ENCODE measurements at places on chromosomes 1 and 21.

DNA sequence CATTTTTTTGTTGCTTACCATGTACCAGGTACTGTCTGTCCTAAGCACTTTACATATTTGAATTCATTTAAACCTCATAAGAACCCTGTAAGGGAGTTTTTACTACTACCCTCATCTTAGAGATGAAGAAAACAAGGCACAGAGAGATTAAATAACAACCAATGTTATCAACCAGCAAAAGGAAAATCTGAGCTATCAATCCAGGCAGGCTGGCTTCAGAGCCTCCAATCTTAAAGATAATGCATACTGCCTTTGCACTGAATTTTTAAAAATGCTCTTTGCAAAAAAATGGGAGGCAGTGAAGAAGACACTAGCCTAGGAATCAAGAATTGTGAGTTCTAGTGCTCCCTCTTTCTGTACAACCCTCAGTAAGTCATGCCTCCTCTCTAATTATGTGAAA is 18.7 kb downstream of the NDC1 start:
- no peak for DNase-seq

DNA sequence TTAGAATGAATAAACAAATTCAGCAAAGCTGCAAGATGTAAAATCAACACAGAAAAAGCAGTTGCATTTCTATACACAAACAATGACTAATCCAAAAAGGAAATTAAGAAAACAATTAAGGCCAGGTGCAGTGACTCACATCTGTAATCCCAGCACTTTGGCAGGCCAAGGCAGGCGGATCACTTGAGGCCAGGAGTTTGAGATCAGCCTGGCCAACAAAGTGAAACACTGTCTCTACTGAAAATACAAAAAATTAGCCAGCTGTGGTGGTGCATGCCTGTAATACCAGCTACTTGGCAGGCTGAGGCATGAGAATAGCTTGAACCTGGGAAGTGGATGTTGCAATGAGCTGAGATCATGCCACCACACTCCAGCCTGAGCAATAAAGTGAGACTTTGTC is 22.3 kb downstream of the THEM4 start:
- DNase-seq: no peak

DNA sequence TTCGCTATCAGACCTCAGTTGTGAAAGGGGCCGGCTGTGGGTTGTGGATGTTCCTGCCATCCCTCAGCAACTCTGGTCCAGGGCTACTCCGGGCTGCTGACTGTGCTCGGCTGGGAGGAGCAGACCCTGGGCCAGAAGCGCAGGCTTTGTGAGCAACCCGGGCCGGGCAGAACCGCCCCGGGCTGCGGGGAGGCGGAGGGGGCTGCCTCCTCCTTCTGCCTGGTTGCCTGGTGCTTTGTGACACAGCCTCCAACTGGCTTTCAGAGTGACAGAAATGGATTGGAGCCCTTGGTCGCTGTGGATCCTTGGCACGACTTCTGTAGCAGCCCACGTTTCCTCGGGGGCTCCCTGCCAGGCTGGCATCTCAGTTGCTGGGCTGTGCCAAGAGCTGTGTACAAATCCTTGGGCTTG is 10.0 kb downstream of the DRAXIN start:
- no peak for DNase-seq

DNA sequence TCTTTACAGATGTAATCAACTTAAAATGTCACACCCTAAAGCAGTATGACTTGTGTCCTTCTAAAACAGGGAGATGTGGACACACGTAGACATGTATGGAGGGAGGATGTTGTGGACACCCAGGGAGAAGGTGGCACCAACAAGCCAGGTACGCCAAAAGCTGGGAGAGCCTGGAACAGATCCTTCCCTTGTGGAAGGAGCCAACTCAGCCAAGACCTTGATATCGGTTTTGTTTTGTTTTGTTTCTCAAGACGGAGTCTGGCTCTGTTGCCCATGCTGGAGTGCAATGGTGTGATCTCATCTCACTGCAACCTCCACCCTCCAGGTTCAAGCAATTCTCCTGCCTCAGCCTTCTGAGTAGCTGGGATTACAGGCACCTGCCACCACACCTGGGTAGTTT is 45.6 kb downstream of the CHAF1B start:
- no peak for DNase-seq

GRCh38 chr1:4452701-4453100 is 201.7 kb upstream of the AJAP1 start:
- DNase-seq: no peak

All from NCI-H345 (cell line).